CD4-positive, alpha-beta T cell (primary cell): ENCODE measurements at places on chromosomes 6 and 20. TPM values are rescaled to one million over a fixed set of nuclear protein-coding genes. Genes with fewer than 3 reads are reported as not detected.

The SFTA2 gene
- not detected for total RNA-seq

DNA sequence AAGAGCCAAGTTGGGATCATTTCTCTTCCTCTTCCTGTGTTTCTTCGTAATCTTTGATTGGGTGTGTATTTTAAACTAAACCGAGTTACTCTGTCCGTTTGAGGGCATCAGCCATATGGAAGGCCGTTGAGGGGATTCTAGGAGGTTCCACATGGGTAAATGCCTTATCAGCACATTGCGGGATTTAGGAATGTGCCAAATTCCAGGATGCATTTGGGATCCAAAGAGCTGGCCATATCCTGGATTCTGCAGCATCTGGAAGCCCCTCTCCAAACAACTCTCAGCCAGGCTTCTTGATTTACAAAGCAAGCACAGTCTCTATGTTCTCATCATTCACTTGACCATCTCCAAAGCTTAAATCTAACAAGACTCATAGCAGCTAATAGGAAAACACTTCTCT is 67.6 kb upstream of the RIN2 start:
- DNase-seq, result no peak

GRCh38 chr6:16712255-16712930 is 48.9 kb downstream of the ATXN1 start:
- DNase-seq, result no peak

- DNase-seq, result no peak
Measured at GRCh38 chr6:12381587-12381986, 91.4 kb downstream of the EDN1 start.

DNA sequence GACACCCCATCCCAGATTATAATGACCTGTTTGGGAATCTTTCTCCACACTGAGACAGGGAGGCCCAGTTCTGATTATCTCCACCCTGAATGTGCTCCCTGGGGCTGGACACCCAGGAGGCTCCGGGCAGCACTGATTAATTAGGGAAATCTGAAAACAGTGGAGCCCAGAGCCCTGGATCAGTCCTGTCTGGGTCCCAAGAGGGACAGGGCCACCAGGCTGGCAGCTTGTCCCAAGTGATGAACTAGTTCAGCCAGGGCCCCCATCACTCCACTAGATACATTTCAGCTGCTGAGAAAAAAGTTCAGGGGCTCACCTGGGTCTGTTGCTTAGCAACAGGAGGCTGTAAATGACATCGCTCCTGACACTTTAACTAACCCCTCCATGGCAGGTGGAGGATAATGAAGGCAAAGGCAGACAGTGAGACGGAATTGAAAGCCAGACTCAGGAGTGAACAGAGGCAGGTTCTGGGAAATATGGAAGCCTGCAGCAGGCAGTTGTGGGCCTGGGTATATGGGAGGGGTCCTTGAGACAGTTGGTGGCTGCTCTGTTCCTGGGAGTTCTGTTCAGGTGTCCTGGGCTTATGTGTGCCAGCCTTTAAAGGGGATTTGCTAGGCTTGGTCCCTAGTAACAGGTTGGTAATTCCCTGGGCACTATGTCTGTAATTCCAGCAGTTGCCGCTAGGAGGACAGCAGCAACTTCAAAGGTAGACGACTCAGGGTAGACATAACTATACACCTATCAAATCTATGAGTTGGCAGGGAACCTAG is 78.3 kb upstream of the CTNNBL1 start:
- peak; percentile 10 for DNase-seq

- no peak for DNase-seq
Measured at GRCh38 chr20:16205507-16205906, 367.7 kb downstream of the KIF16B start.

DNA sequence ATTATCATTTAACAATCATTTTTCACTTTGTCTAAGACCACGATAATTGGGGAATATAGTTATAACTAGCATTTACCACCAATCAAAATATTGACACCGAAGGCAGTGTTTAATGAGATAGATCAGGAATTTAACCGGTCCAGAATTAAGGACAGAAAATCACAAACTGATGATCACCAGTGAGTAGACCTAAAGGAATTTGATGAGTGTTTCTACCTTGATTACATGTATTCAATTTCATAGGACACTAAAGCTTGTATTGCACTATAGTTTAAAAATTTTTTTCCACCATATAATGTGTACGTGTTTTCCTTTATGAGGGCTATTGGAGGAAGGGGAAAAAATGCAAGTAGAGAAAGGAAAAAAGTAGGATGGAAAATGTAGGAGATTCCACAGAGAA is 22.6 kb upstream of the ARHGAP18 start:
- DNase-seq, result no peak

- DNase-seq, result no peak
Measured at GRCh38 chr6:159252955-159253508, 83.8 kb downstream of the FNDC1 start.

- no peak for DNase-seq
Measured at GRCh38 chr6:52164319-52165094, 21.7 kb upstream of the IL17A start.

DNA sequence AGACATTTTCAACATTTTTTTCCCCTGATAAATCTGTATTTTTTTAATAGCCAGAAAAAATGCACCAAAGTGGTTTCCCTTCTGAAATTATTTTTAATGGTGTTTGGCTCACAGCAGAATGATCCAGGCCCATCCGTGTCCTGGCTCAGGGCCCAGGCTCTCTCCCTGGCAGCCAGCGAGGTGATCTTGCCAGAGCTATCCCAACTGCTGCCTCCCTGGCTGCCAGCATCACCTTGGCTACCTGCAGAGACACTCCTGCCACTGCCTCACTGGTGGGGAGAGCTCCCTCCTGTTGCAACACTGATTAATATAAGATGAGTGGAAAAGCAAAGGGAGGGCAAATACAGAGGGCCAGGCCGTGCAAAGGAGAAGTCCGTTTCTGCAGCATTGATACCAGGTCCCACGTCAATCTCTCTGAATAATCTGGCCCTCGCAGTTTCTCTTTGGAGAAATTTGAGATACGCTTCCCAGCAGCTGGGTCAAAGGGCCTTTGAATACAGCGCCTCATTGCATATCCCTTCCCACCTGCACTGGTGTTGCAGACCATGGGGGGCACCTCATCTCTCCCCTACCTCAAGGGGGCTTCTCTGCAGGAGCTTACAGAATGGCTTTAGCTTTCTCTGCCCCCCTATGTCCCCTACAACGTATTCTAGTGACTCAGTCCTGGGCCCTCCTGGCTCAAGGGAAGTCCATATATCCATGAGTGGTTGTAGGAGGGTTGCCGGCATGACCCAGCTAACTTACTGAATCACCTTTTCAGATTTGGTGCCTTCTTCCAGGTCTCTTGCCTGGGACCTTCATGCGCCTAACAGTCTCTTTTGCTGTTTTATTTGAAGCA is 12.8 kb upstream of the DSTN start:
- DNase-seq, result no peak

The NOL4L gene
- total RNA-seq, result 53.1 TPM

The TSPO2 gene
- not detected for total RNA-seq

DNA sequence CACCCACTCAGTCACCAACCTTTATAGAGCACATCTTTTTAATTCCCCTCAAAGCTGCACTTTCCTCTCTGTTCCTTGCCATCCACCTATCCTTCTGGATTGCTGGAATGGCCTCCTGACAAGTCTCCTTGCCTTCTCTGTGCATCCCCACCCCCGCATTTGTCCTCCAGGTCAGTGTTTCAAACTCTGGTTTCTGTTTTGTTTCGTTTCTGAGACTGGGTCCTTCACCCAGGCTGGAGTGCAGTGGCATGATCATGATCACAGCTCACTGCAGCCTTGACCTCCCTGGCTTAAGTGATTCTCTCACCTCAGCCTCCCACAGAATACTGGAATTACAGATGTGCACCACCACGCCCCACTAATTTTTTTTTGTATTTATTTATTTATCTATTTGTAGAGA is 96.2 kb downstream of the PLCB1 start:
- no peak for DNase-seq

DNA sequence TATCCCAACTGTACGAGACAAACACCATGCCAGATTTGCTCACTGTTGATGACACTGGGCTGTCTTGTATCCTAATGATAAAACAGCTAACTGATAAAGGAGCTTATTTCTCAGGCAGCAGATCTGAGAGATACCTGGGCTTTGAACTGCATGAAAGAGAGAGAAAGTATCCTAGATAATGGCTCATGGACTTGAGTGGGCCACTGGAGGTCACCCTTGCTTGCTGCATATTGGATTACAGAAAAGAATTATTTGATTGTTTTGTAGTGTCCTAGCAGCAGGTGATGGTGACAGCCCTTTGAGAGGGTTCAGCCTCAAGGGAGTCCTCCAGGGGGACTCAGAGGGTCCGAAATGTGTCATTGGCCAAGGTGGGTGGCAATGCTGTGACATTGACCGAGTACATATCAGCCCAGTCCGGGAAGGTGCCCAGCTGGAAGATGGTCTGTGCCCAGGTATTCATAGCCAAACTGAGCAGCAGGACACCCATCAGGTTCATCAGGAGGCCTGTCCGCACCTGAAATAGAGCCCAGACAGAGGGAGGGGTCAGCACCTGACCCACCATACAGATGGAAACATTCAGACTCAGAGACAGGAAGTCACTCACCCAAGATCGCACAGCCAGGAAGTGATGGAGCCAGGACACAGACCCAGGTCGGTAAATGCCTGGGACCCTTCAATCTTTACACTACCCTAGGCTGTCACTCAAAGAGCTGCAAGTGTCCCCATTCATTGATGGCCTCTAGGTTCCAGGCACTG is 9.4 kb upstream of the OCSTAMP start:
- no peak for DNase-seq

- DNase-seq, result no peak
Measured at GRCh38 chr6:13380761-13381160, 52.4 kb upstream of the TBC1D7 start.

GRCh38 chr20:4130404-4131189 is 115.2 kb upstream of the RNF24 start:
- DNase-seq, result no peak

GRCh38 chr20:57882451-57883161 is 172.8 kb upstream of the PMEPA1 start:
- DNase-seq, result no peak

The SOX12 gene
- 11.9 TPM for total RNA-seq

DNA sequence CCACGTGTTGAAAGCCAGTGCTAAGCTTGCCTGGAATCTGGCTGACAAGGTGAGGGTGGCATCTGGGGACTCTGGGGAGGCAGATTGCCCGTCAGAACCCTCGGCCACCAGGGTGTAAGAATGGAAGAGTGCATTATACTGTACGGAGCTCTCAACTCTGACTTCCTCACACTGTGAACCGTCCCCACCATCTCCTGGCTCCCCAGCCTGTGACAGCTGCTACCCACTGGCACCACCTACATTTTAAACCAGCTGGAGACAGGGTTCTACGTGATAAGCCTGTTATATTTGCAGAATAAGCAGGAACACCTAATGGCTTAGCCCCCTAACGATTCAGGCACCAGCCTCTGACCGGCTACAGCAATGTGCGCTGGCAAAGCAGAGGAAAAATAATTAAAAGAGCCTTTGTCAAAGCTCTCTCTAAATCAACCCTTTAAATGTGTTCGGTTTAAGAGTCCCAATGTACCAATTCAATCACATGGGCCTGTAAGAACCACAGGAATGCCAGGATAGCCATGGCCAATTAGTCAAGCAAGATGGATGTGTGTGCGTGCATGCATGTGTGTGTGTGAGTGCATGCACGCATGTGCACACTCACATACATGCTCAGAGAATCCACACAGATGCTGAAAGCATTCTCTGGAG is 89.1 kb upstream of the TAB2 start:
- no peak for DNase-seq

GRCh38 chr20:10721137-10721896 is 47.5 kb upstream of the JAG1 start:
- no peak for DNase-seq

DNA sequence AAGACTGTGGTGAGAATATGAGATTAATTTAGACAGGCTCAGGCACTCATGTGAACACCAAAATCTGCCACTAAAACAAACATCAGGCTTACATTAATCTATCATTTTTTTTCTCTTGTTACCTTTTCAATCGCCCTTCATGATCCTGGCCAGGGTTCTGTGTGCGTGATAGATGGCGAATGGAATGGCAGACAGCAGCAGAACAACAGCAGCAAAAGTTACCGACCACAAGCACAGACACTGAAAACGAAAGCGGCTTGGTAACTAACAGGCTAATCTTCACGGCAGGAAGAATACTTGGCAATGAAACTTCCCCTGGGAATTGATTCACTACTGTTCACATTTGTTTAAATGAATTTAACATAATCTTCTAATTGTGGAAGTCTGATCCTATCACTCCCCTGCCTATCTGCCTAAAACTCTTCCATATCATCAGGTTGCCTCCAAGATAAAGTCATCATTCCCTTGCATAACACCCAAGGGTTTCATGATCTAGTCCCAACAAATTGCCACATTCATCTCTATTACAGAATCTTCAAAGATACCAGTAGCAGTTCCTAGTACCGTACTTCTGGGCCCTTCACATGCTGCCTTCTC is 28.7 kb downstream of the PTPRK start:
- DNase-seq, result no peak

GRCh38 chr6:105646391-105646867 is 243.5 kb upstream of the PREP start:
- peak; percentile 14 for DNase-seq

DNA sequence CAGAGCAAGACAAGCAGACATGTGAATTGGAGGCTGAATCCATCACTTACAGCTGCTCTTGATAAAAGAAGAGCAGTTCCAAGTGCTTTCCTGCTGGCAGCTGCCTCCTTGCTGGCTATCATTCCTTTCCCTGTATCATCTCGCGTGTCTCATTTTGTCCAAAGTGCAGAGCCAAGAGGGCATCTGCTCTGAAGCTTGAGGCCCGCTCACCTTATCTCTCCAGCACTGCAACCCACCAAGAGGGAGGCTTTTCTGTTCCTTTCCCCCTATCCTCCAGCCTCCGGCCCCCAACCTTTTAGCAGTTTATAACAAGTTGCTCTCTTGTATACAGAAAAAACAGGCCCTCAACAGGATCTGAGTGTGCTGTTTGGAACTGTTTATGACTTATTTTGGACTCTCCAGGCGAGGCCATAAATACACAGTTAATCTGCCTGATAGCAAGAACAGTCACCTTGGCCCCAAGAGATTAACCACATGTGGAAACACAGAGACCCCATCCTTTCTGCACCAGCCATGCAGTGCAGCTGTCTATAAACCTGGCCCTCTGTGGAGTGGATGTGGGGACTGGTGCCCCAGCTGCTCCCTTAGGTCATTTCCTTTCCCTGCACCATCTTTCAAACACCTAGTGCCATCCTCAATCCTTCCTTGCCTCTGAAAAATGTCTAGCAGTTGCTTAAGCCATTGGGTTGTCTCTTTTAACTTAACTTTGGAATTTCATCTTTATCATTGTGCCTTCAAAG is 172.5 kb upstream of the FERMT1 start:
- DNase-seq, result no peak

The DUSP15 gene
- total RNA-seq, result not detected

DNA sequence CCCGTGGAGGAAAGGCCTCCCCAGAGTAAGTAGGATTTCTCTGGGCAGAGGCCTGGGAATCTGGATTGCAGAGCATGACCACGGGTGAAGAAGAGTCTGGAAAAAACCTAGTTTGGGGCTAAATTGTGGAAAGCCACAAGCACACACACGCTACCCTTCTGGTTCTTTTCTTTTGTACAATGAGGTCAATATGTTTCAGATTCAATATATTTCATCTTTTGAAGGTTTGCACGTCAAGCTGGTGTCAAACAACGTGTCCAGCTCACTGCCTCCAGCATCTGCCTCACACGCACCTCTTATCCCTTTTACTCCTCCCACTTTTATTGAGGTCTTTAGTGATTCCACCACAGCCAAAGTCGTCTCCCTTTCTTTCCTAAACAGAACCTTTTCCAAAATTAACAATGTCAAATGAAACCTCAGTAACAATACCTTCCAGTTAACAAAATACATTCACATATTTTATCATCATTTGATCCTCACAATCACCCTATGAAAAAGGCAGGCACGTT is 773 bp upstream of the EPB41L2 start:
- no peak for DNase-seq
